ENCODE measurements at places on chromosomes 6 and 20.

- DNase-seq, result no peak
Observed at GRCh38 chr20:34355427-34355826, 7.6 kb upstream of the ITCH start.

DNA sequence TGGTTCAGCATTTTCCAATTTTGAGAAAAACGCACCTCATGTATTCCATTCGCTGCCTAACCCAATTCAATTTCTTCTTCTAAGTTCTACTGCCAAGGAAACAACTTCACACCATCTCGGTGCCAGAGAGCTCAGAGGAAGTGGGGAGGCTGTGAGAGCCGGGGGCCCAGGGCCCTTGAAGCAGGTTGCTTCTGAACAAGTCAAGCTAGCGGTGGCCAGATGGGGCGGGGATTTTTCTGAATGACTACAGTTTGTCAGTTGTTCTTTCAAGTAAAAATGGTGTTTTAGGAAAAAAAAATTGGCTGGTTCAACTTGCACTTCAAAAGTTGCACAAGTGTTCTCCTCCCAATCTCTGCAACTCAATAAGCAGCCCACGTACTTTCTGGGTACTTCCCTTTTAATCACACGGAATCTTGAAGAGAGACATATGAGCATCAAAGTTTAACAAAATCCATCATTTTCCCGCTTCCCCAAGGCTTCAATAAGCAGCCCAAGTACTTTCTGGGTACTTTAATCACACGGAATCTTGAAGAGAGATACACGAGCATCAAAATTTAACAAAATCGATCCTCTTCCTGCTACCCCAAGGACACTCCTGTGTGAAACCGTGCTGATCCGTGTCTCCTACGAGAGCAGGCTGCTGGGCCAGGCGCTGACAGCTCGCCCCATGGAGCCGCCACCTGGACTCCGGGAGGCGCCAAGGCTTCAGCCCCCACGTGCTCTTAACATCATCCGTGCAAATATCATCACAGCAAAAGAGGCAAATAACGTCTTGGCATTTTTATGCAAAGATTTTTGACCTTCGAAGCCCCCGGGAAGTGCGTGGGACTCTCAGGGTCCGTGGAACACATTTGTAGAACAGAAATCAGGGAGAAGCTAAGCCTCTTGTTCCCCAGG is 186.7 kb upstream of the PDE10A start:
- DNase-seq, result no peak

DNA sequence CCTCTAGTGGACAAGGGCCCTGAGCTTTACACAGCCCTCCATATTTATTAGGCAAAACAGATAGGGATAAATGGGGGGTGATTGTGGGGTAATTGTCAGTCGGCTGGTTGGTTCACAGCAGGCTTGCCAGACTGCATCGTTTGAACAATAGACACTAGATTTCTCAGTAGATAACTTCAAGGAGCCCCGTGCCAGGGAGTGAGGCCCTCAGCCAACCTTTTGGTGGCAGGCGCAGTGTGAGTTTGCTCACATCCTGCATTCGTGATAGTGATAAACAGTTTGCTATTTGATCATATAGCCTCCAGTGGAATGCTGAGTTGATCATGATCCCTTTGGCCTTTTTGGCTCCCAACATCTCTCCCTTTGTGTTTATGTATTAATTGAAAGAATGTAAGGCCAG is 3.6 kb upstream of the ABHD12 start:
- DNase-seq, result no peak

DNA sequence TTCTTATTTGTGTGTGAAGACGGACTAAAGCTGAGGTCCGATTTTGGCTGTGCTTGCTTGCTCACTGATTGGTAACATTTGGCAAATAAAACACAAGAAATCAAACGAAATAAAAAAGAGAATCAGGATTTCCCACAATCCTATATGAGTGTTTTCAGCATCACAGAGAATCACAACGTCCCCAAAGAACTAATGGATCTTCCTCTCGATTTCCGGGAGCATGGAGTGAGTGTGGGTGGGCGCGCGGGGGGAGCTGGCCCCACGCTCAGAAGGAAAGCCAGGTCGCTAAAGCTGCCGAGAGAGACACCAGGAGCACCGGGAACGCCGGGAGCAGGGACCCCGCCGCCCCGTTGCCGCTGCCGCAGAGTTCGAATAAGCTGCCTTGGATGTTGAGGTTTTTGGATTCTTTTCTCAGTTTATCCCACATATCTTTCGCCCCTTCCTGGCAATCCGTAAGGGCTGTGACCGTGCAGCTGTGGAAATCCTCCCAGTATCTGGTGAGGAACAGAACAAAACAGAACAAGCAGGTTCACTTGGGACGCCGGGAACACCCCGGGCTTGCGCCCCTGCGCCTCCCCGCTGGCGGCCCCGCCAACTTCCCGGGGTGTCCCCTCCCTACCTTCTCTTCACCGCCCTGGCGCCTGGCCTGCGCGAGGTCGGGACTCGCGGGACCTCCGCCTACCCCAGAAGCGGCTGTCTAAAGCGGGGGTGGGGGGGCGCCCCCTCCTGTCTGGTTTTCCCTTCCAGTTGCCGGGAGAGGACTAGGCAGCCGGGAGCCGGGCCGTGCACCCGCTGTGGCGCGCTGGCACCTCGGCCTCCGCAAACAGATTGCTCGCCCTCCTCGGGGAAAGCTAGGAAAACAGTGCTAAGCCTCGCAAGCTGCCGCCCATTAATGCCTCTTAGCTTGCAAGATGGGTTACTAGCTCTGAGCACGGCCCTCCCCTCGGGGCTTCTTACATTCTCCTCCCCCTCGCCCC is 7.7 kb downstream of the NRN1 start:
- DNase-seq, result no peak

DNA sequence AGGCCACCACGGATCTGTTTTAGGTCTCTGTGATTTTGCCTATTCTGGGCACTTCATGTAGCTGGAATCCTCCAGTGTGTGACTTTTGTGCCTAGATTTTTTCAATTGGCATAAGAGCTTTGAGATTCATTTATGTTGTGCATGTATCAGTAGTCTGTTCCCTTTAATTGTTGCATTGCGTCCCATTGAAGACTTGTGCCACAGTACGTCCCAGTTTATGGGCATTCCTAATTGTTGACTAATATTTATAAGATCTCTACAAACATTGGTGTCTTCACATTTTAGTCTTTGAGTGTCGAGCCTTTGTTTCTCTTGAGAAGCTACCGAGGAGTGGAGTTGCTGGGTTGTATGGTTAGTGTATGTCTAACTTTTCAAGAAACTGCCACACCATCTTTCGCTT is 704 bp upstream of the FAM210B start:
- DNase-seq, result no peak

- DNase-seq, result no peak
Observed at GRCh38 chr6:71383901-71384489, 95.4 kb downstream of the OGFRL1 start.

GRCh38 chr6:107115695-107116327 is 496 bp upstream of the BEND3 start:
- DNase-seq, result no peak

GRCh38 chr20:24275946-24276705 is 193.3 kb upstream of the SYNDIG1 start:
- DNase-seq, result no peak

DNA sequence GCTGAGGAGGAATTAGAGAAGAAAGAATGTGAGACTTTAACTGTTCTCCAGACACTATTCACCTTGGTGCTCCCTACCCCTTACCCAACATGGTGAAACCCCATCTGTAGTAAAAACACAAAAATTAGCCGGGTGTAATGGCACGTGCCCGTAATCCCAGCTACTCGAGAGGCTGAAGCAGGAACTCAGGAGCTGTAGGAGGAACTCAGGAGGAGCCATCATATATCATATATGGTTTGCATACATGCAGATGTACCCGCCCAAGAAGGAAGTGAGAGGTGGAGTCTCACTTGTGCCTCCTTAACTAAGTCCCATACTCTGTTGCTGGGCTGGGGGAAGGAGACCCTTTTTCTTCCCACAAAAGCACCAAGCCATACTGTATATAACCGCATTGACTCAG is 35.5 kb upstream of the ME1 start:
- DNase-seq, result no peak

- DNase-seq, result no peak
Observed at GRCh38 chr6:21034345-21034744, 500.1 kb downstream of the CDKAL1 start.

- DNase-seq, result no peak
Observed at GRCh38 chr6:165680975-165681374, 17.9 kb upstream of the PDE10A start.

GRCh38 chr6:105204768-105205167 is 25.0 kb upstream of the POPDC3 start:
- no peak for DNase-seq

DNA sequence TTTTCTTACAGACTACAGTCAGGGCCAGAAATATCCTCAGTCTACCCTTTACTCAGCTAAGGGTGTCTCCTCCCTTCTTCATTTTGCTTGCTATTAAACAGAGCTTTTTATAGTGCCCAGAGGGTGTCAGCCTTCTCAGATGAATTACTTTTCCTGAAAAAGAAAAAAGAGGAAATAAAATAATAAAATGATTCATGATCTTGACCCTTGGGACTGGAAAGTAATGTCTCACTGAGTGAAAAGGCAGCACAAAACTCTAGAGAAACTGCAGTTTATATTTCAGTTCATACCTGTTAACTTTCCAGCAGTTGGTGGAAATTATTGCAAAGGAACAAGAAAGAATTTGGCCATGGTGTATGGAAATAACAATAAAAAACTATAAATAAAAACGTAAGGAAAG is 170.6 kb downstream of the IBTK start:
- no peak for DNase-seq

GRCh38 chr6:168158980-168159349 is 80.0 kb upstream of the FRMD1 start:
- DNase-seq, result no peak

- DNase-seq, result no peak
Observed at GRCh38 chr20:63317601-63318291, 24.8 kb downstream of the COL20A1 start.

GRCh38 chr20:13554076-13554475 is 84.7 kb downstream of the TASP1 start:
- no peak for DNase-seq

DNA sequence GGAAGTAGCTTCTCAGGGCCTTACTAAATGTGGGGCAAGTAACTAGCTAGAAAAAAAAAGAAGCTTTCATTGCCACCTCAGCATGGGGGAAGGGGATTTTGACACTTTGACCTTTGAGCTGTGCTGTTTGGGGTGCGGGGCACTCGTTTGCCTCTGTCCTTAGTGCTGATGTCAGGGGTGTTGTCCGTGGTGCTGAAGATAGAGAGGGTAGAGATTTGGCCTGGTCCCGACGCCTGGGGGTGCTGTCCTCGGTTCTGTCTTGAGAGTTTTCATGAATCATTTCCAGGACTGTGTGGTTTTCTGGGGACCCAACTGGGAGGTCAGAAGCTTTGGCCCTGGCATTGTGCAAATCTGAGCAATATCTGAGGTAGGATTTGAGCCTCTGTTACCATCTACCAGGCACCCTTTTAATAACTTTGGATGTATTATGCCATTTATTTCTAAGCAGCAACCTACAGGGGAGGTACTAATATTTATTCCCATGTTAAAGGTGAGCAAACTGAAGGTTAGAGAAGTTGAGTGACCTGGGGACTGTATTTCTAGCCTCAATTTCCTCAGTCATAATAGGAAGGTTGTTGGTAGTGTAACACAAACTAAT is 78.0 kb downstream of the DLGAP4 start:
- peak; percentile 23 for DNase-seq

DNA sequence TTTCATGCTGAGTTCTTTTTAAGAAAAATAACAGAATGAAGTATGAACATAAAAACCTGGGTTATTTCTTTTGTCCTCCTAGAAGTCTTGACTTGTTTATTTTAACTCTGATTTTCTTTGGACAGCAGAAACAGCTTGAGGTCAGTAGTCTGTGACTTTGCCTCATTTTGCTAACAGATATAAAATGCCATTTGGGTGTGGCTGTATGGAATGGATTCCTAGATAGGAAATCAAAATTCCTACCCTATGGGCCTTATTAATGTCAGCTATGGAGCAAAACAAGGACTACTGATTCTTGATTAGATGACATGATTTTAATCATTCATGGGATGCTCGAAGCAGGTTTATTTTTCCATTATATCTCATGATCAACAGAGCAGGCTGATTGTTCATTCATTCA is 46.8 kb upstream of the TENT5A start:
- DNase-seq, result no peak

- DNase-seq, result no peak
Observed at GRCh38 chr6:79872303-79872702, 75.0 kb downstream of the ELOVL4 start.

GRCh38 chr20:19077370-19078220 is 134.8 kb upstream of the SLC24A3 start:
- no peak for DNase-seq

GRCh38 chr6:38876475-38876874 is 161.4 kb downstream of the DNAH8 start:
- DNase-seq, result peak; percentile 13

GRCh38 chr20:11982289-11982954 is 64.7 kb downstream of the BTBD3 start:
- no peak for DNase-seq

GRCh38 chr6:49839957-49840356 is 26.4 kb downstream of the CRISP1 start:
- DNase-seq, result no peak

DNA sequence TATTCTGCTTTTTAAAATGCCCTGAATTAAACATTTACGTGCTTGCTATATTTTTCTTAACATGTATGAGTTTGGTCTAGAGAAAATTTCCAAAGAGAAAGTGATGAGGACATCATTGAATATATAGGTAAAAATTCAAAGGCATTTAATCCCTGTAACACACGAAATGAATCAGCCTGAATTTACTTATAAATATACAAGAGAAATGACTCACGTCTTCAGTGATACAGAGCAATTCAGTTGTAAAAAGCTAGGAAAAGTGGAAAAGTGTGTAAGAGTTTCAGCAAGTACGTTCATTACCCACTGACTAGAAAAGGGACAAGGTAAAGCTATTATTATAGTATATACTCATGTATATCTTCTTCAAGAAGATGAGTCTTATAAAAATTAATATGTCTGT is 124.8 kb downstream of the HIVEP1 start:
- no peak for DNase-seq

GRCh38 chr6:134892362-134892761 is 57.5 kb downstream of the ALDH8A1 start:
- no peak for DNase-seq

- no peak for DNase-seq
Observed at GRCh38 chr6:143490775-143491174, 20.7 kb downstream of the FUCA2 start.

GRCh38 chr6:93365445-93365844 is 53.9 kb downstream of the EPHA7 start:
- no peak for DNase-seq

- DNase-seq, result no peak
Observed at GRCh38 chr6:150245148-150245935, 102.5 kb downstream of the PPP1R14C start.

DNA sequence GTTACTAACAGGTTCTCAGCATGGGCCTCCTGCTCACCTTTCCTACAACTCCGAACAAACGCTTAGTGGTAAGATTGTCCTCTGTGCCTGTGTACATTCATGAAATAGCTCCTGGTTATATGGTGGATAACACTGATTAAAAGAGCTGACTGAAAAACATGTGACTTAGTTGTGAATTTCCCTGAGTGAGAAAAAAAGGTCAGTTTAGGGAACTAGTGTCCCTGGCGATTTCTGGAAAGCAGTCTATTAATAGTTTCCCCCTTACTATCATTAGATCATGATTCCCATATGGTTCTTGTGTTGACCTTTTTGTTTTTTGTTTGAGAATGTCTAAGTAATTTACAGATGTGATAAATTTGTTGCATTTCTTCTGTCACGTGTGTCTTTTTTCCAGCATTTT is 15.6 kb downstream of the SNRPC start:
- no peak for DNase-seq

Measured in T-cell (primary cell).